ENCODE measurements at places on chromosomes 5 and 9.

DNA sequence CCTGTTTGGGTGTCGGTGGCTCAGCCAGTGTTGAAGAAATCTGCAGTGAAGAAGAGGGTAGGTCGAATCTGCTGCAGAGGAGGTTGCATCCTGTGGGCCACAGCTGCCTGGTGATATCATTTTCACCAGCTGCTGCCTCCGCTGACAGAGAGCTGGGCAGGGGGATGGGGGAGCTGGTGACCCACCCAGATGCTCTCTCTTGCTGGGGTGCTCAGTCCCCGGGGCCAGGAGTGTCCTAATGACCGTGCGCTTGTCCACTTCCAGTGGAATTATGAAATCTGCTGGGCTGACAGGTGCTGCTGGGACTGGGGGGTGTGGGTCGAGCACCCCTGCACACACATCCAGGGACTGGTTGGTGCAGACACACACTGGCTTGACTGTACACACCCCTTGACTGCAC, 83.2 kb upstream of the IRX4 start:
- DNase-seq = no peak

DNA sequence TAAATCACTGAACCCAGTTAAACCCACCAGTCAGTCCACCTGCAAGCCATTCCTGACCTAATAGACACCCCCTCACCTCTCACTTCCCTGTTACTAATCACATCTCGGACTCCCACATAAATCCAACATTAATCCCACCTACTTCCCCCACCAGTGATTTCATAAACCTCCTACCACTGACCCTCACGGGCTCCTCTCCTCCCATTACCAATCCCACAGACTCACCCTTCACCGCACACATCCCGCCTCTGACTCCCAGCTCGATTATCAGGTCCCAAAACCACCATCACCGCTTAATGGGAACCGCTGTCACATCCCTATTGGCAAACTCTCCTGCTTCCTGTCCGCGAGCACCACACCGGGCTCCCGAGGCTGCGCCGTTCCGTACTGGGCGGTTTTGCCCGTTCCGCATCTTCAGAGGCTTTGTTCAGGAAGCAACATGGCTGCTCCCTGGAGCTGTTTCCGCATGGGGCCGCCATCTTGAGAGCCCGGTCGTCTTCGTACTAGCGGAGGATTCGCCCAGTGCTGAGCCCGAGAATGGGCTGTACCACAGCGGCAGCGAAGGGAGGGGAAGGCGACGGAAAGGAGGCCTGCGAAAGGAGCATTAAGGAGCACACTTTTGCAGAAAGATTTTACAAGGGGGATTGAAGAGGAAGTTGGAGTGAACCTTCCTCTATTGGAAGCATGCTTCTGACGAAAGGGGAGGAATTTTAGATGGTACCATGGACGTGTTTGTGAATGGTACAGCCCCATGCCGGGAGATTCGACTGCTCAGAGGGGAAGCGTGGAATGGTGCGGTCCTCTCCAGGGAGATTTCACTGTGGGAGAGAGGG, at the start of gene ZNF300:
TSS of gene ZNF300 (minus strand) at position 502 of the 833 bp plus-strand sequence. CDS start 1,825 bp downstream, outside the sequence.
- peak; percentile 14 for DNase-seq

GRCh38 chr9:114580609-114581193, 6.9 kb upstream of the ATP6V1G1 start:
- DNase-seq = no peak

GRCh38 chr9:117596678-117597077, 107.5 kb upstream of the TLR4 start:
- no peak for DNase-seq

DNA sequence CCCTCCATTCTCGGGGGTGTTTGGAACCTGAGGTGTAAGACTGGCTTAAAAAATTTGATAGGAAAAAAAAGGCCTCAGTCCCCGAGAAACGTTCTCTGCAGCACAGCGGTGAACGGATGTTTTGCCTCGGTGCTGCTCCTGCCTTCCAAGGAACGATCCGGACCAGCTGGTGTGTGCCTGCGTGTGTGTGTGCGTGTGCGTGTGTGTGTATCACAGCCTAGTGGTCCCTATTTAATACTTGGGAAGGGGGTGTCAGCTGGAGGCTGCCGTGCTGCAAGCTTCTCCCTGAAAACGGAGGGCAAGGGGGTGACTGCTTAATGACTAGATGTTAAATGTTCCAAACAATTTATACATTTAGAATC, 76.9 kb downstream of the LHX2 start:
- DNase-seq = no peak

DNA sequence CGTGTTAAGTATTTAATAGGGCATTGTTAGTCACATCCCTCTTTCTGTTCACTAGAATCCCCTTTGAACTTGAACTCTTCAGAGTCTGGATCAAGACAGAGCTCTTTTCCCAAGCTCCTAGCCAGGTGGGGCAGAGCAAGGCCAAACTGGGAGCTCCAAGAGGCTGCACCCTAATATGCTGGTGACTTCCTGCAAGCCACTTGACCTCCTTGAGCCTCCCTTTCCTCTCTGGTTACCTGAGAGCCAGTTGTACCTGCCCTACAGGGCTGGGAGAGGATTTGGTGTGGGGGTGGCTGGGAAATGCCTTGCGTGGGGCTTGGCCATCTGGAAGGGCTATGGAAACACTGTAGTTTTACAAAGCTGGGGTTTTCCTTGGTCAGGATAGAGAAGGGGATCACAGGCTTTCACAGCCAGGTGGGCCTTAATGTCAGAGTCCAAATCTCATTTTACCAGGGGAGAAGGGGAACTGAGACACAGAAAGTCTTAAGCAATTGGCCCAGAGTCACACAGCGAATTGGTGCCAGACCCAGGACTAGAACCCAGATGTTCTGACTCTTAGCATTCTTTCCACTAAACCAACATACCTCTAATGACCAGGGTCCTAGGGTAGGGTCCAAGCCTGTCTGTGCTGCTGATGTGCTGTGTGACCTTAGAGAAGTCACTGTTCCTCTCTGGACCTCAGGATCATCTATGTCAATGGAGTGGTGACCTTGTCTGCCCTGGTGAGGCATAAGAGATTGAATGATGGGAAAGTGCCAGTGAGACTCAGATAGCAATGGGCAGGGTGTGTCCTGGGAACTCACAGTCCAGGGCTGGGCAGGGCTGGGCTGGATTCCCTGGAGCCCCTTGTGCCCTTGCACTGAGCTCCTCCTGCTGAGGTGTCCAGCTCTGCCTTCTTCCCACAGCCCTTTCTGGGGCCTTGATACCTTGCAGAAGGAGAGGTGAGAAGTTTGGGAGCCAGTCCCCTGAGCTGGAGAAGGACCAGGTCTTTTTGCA, 35.8 kb downstream of the GSN start:
- DNase-seq = no peak

DNA sequence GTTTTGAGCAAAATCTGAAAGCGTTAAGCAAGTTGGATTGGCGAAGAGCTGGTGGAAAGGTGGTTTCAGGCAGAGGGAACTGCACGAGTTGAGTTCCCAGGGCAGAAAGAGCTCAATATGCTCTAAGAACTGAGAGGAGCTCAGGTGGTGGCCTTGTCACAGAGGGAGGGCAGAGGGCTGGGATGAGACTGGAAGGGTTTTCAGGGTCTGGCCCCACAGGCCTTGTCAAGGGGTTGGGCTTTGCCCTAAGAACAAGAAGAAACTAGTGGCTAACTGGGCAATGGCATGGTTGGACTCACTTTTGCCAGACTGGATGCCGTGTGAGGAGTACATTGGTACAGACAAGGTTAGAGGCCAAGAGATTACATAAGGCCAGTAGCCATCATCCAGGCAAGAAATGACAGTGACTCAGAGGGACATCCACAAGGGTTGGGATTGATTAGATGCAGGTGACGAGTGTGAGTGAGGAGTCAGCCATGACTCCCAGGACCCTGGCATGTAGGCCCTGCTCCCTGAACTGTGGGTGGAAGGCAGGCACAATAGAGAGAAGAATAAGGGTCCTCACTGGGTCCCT, 75.1 kb upstream of the SMIM23 start:
- DNase-seq = no peak

- no peak for DNase-seq
These were observed 6.7 kb downstream of the ADRA1B start for GRCh38 chr5:159923008-159923407.

DNA sequence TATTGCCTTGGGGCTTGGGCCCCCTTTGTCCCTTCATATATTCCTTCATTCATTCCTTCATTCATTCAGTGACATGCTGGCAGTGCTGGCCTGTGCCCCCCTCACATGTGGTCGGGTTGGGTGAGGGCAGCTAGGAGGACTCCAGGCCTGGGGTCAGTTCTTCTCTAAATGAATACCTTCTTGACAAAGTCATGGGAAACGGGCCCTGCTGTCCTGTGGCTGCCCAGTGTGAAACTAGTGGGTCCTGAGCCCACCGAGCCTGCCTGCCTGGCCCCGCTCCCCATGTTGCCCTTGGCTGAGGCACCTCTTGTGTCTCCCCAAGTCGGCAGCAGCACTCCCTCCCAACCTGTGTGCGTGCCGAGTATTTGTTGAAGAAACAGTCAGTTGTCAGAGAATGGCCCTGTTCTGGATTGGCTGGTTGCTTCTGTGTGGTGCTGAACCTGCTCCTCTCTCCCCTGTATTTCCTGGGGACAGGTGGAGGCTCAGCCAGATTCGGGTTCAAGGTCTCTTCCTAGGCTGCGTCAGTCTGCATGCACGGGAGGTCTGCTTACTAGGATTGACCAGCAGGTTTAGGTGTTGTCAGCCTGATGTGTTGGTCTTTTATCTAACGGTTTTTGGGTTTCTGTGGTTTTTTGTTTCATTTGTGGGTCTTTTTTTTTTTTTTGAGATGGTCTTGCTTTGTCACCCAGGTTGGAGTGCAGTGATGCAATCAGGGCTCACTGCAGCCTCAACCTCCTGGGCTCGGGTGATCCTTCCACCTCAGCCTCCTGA, 3.0 kb upstream of the CEL start:
- DNase-seq = no peak

- DNase-seq = no peak
These were observed 40.0 kb upstream of the PDZD2 start for GRCh38 chr5:31598640-31599611.

GRCh38 chr5:132251220-132251725, 6.2 kb upstream of the PDLIM4 start:
- DNase-seq = no peak

DNA sequence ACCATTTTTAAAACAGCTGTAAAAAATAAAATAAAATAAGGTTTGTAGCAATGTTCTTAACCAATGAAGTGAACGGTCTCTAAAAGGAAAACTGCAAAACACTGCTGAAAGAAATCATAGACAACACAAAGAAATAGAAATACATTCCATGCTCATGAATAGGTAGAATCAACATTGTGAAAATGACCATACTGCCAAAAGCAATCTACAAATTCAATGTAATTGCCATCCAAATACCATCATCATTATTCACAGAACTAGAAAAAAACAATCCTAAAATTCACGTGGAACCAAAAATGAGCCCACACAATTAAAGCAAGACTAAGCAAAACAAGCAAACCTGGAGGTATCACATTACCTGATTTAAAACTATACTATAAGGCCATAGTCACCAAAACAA, 67.6 kb upstream of the RGMB start:
- DNase-seq = no peak

DNA sequence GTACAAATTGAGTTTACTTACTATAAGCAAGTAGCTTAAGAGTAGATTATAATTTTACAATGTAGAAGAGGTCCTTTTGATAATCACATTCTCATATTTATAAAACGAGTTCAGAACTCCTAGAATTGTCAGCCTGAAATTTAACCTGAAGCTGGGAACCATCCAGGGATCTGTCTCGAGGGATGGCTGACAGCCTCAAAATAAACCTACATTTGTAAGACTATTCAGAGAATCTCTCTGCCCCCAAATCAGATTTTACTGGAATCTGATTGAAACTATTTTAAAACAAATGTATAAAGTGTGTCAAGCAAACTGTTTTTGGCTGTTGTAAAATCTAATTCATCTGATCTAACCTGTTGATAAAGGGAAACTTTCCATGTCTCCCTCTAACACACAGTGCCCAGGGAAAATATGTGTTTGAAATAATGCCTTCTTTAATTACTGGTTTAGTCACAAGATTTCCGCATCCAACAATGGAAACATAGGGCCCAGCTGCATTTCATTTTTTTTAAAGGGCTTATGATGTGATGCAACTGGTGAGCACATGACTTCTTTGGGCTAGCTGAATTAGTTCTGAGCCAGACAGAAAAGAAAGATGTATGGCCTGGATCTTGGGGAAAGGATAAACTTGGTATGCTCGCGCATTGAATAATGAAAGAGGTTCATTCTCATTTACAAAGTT, 30.3 kb downstream of the SLC25A46 start:
- no peak for DNase-seq

DNA sequence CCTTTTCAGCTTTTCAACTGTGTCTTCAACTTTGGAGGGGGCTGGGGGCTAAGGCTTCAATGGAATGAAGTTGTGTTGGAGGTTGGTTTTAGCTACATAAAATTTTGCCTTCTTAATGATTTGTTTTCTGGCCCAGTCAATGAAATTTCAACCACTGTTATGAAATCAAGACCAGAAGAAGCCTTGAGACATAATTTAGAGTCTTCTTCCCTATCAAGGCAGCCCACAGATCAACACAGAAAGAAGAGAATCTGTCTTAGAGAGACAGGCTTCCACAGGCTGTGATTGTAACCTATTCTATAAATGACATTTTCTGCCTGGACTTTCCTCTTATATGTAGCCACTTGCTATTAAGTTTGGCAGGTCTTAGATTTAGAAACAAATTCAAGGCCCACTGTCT, 46.5 kb upstream of the ZSWIM6 start:
- DNase-seq = no peak

GRCh38 chr9:21144603-21145002, 3.0 kb upstream of the IFNW1 start:
- DNase-seq = no peak

DNA sequence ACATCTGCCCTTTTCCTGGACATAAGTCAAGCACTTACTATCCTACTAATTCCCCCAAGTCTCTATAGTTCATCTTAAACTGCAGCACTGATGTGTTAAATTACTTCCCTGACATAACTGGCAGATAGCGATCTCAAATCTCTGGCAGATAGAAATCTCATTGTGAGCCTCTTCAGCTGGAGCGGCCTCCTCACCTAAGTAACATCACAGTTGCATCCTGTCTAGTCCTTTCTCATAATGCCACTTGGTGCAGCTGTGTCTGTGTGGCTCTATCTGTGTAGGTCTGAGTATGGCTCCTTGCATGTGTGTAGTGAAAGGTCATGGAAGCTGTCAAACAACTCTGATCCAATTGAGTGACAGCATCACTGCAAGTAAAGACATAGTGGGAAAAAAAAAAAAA, 53.6 kb upstream of the FST start:
- DNase-seq = no peak

- no peak for DNase-seq
These were observed 189.7 kb downstream of the MEF2C start for GRCh38 chr5:88693071-88693932.

DNA sequence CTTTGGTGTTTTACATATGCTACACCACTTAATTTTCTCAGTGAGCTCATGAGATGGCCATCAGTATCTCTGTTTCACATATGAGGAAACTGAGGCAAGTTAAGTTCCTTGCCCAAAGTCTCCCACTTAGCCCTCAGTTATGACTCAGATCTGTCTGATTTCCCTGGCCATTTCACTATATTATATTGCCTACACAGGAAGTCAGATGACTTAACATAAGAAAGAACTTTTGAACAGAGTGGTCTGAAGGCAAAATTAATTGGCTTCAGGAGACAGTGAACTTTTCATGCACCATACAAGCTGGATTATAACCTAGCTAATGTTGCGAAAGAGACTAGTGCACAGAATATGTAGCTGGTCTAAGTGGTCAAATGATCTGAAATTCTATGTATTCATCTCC, 221.6 kb downstream of the NFIB start:
- no peak for DNase-seq

GRCh38 chr9:13552606-13553215, 273.2 kb upstream of the MPDZ start:
- no peak for DNase-seq

- DNase-seq = no peak
These were observed 69.1 kb downstream of the ABCA1 start for GRCh38 chr9:104858846-104859245.

GRCh38 chr5:147832541-147832940, 1.1 kb upstream of the SPINK1 start:
- no peak for DNase-seq
